A549 treated with AZD2906 at 1 μM for 4 hours (cell line): ENCODE measurements at places on chromosomes 1 and 21. TPM values are rescaled to one million over a fixed set of nuclear protein-coding genes. Genes with fewer than 3 reads are reported as not detected.

Gene PRRX1
- 0.06 TPM in 1 of 5 replicates, not detected in the others for total RNA-seq

Gene OLFML3
- total RNA-seq = 3.7 to 4.7 TPM (median 3.9 TPM) in 5 replicates

Gene PAX7
- 0.75 to 0.88 TPM (median 0.85 TPM) in 5 replicates for total RNA-seq

Gene PLA2G2D
- total RNA-seq = 0.02 TPM in 1 of 5 replicates, not detected in the others

Gene ADORA1
- total RNA-seq = 0.51 to 0.61 TPM (median 0.56 TPM) in 5 replicates

Gene ZNF683
- not detected in 5 replicates for total RNA-seq
